Occipital lobe (tissue), 3 donors: ENCODE measurements at places on chromosomes 13 and 19. TPM values are rescaled to one million over a fixed set of nuclear protein-coding genes. Genes with fewer than 3 reads are reported as not detected.

Gene RCBTB2
- 45.2 TPM for total RNA-seq

Gene PRTN3
- total RNA-seq: not detected

Gene RINL
- total RNA-seq: 2.5 TPM

GRCh38 chr19:10036601-10037071, 23.4 kb downstream of the RDH8 start:
- DNase-seq: no peak

GRCh38 chr19:35205733-35206323, 22.7 kb downstream of the FAM187B start:
- no peak for DNase-seq

DNA sequence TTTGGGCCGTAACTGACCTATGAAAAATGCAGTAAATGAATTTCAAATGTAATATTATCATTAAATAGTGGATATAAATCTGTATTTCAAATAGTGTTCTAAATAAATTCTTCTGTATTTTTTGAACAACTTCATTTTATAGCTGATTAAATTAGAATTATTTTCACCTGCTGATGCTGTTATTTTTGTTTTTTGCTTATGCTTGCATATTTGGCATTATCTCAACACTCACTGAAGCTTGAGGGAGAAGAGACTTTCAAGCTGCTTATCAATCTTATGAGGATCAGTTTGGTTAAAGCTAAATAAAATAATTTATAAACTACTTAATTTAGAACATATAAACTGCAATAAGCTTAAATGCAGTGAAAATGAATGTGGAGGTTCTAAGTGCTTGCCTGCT, 251.3 kb upstream of the PCDH9 start:
- no peak for DNase-seq

- DNase-seq: no peak
These were observed 37.8 kb upstream of the GRTP1 start for GRCh38 chr13:113401452-113402415.
